ENCODE measurements at places on chromosomes 1 and 21.

DNA sequence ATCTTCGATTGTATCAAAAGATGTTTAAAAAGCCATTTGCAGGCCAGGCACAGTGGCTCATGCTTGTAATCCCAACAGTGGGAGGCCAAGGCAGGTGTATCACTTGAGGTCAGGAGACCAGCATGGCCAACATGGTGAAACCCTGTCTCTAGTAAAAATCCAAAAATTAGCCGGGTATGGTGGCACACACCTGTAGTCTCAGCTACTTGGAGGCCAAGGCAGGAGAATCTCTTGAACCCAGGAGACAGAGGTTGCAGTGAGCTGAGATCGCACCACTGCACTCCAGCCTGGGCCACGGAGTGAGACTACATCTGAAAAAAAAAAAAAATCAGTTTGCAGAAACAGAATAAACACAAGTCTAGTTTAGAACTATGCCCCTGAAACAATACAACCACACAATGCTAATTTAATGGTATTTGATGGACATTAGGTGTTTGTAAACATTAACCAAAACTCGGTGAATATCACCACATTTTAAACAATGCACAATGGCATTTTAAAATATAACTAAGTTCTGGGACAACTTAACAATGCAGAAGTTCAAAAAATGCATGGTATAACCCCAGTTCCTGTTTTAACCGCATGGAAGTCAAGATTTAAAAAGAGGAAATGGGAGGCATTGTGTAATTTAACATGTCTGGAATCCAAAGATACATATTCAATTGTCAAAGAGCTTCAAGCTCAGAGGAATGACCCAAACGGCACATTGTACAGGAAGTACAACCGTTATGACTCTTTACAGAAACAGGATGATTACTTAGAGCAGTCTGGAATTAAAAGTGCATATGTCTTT lies 7.1 kb upstream of the PTTG1IP start:
- DNase-seq, result no peak

DNA sequence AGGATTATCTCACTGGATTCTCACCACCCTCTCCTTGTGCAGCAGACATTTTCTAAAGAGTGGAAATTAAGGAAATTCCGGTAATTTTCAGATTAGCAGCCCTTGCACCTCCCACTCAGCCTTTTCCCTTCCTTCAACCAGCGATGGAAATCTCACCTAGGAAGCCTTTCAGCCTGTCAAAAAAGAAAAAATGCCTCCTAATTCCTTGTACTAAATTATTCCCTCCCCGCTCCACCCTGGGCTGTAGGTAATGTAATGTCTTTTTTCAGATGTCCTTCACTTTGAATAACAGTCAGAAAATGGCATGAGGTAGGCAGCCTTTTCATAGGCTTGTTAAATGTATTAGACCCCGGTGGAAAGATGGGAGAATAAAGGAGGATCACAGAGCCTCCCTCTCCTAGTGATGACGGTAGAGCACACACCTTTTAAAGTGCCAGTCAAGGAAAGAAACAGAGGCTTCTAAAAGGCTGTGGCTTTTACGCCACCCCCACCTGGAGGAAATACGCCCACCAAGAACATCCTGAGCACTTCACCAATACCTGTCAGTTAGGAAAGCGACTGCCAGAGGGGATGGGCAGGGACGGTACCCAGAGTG lies 62.8 kb upstream of the NEK2 start:
- DNase-seq, result no peak

DNA sequence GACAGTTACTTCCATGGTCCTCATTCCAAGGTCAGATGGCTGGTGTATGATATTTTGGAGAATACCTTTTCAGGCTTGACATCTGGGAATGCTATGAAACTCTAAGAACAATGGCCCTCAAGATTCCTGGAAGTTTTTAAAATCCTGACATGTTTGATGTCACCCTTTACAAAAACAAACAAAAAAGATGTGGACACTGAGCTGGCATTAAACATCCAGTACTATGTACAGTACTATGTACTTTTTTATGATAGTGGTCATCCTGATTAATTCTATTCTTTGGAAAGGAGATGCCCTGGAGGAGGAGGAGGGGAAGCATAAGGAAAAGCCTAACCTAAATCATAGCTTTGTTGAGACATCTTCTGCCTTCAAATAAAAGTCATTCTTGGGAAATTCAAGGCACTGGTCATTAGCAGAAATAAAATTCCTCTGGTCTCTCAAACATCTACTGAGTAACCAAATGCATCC lies 235.4 kb downstream of the HMCN1 start:
- DNase-seq, result no peak

DNA sequence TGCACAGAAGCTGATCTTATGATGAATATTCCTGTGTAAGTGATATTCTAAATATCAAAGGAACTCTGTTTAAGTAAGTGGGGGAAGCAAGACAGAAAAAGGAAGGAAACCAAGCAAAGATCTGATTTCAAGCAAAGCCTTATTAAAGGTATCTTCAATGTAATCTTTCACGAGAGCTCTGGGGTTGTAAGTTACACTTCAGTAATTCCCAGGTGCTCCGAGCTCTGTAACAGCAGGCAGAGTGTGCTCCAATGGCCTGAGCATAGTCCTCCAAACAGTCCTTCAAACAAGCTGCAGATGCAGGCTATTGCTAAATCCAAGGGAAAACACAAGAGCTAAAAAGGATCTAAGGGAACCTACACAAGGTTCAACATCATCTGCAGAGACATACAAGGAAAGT lies 949.7 kb upstream of the TMPRSS15 start:
- no peak for DNase-seq

DNA sequence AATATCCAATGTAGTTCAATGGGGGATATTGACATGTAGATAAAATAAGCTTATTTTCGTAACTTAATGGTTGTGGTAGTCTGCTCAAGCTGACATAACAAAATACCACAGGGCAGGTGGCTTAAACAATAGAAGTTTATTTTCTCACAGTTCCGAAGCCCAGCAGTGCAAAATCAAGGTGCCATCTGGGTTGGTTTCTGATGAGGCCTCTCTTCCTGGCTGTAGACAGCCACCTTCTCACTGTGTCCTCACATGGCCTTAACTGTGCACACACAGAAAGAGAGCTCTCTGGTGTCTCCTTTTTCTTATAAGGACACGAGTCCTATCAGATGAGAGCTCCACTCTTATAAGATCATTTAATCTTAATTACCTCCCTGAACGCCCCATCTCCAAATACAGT lies 64.8 kb upstream of the IPO9 start:
- DNase-seq, result no peak

DNA sequence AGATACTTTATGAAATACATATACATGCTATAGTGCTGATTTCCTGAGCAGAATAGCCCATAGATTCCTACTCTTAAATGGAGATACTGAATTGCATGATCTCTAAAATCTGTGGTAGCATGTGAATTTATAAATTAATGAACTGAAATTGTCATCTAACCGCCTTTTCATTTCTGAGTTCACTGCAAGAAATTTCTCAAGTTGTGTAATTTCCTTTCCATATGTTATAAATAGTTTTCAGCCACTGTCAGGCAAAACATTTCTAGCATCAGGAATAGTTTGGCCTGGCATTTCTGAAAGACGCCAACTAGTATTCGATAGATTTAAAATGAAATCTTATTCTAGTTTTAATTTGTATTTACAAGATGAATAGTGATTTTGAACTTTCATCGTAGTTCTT lies 310.1 kb downstream of the USH2A start:
- no peak for DNase-seq

GRCh38 chr1:58895082-58895481 lies 111.2 kb upstream of the JUN start:
- no peak for DNase-seq

DNA sequence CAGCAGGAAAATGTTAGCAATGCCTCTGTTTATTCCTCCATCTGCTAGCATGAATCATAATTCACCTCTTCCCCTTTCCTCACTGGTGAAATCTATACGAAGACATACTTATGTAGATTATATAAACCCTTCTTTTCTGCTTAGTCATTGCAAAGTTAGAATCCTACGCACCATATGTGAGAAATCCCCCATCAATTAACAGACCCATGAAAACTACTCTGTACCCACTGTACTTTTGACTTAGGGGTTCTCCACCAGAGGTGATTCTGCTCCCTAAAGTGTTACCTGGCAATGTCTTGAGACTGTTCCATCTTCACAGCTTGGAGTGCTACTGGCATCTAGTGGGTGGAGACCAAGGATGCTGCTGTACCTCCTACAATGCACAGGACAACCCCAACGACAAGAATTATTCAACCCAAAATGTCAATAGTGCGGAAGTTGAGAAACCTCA lies 49.6 kb upstream of the KCTD3 start:
- DNase-seq, result no peak

Measured in substantia nigra (tissue), 51 donors.